NCI-H1092 treated with DMSO at 0.1 percent for 48 hours (cell line): ENCODE measurements at places on chromosomes 1 and 21.
A peak's percentile ranks its signal among the peaks of the same experiment; 100 is the strongest.

DNA sequence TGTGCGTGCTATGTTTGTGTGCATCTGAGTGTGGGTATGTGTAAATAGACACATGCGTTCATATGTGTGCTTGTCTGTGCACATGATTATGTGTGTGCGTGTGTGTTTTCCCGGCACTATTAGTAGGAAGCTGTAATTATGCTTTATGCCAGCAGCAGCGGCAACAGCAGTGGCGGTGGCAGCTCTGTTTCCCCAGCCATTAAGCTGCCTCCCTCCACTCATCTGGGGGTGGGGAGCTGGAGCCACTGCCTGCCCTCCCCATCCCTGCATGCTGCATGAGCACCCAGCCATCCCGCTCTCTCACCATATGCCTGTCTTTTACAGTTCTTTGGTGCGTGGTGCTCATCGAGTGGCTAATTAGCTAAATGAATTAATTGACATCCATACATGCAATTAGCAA, 30.5 kb upstream of the ACOT11 start:
- no peak for DNase-seq

GRCh38 chr1:10594595-10595223, 120.0 kb downstream of the PEX14 start:
- no peak for DNase-seq

- no peak for DNase-seq
These were observed 159.6 kb downstream of the CLEC20A start for GRCh38 chr1:178337091-178337706.

DNA sequence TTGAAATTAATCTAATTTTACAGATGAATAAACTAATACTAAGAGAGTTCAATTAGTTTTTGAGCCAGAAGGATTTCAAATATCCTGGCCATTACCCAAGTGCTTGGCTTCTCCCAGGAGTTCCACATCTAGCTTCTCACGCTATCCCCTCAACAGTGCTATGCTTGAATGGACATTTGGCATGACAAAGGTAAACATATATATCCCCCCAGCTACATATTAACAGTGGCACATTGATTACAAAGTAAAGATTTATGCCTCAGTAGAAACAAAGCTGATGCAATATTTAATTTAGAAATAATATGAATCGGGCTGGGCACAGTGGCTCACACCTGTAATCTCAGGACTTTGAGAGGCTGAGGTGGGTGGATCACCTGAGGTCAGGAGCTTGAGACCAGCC, 434.6 kb upstream of the PRMT6 start:
- DNase-seq = peak; percentile 82

GRCh38 chr21:37373539-37373938, 7.0 kb downstream of the DYRK1A start:
- DNase-seq = no peak

GRCh38 chr21:29975776-29976175, 36.0 kb upstream of the GRIK1 start:
- DNase-seq = no peak

GRCh38 chr1:22224631-22225030, 81.7 kb upstream of the WNT4 start:
- DNase-seq = no peak

DNA sequence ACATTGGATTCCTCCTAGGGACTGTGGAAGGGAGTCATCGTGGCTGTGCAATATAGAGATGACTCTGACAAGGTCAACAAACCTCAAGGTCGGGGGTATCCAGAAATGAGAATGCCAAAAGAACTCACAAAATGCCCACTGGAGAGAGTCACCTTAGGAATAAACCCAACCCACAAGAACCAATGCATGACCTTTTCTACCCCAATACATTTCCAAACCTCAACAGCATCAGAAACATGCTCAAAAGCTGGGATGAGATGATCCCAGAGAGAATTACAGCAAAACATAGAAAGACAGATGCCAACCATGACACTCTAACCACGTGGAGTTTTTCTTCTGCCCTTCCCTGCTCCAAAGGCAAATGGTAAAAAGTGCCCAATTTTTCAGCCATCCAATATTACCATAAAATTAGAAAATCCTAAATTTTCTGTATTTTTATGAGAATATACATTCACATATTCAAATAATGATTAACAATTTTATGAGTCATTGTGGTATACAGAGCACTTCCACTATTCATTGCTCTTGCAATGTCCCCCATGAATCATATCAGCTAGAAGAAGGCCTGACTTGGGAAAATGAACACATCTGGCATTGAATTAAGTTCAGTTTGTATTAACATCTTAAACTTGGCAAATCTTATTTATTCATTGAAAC, 88.2 kb upstream of the PALMD start:
- DNase-seq = no peak
